ENCODE measurements at places on chromosomes 3 and 15.

DNA sequence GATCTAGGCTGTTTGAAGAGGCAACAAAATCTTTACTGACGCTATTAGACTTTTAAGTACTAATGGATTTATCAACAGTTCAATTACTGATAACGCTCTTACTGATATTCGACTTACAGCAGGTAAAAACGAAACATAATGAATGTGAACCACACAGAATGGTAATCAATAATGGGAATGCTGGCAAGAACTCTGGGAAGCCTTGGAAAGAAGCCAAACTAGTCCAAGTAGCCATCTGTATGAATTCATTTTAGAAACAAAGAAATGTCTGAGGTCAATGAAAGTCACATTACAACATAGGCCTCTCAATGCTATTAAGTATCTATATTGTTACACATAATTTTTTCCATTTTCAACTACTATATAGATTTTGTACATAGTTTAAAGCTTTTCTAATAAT is 130.0 kb downstream of the DMXL2 start:
- no peak for DNase-seq

- no peak for DNase-seq
Observed at GRCh38 chr3:172213904-172214303, 174.5 kb downstream of the FNDC3B start.

- DNase-seq: no peak
Observed at GRCh38 chr3:60669636-60670035, 581.6 kb downstream of the FHIT start.

GRCh38 chr3:42476225-42477125 is 26.0 kb upstream of the VIPR1 start:
- no peak for DNase-seq

DNA sequence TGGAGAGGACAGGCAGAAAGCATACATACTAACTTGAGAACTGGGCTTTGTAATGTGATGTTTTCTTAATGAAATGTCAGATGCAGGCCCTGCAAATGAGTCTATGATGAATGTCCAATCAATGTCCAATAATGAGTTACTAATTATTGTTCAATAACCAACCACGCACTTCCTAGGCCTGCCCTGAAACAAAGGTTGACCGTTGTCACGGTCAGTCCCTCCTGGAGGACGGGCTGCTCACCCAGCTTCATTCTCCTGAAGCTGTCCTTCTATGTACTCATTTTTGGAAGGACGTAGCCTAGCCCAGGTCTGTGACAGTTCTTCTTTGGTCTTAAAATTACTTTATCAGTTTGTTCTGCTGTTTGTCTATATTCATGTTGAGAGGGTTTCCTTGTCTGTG is 8.3 kb upstream of the PDIA5 start:
- no peak for DNase-seq

- no peak for DNase-seq
Observed at GRCh38 chr3:46888705-46889104, 11.2 kb downstream of the PTH1R start.

DNA sequence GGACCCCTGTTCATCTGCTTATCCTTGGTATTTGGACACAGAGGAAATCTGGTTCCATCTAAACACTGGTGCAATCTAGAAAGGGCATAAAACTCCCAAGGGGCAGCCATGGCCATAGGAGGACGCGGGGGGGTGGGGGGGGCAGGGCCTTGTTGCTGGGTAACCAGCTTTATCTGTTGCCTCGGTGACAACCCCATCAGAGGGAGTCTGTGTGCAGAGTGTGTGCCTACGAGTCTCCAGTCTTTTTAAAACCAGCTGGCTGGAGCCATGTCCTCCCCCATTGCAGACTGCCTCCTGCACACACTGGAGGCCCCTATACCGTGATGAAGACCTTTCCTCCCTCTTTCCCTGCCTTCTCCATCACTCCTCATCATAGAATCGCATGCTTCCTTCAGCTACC is 26.4 kb upstream of the CORO2B start:
- no peak for DNase-seq

- DNase-seq: peak; percentile 43
Observed at GRCh38 chr15:71707230-71708050, 102.9 kb upstream of the NR2E3 start.

- no peak for DNase-seq
Observed at GRCh38 chr3:183513046-183513706, 42.3 kb downstream of the KLHL6 start.

- peak; percentile 44 for DNase-seq
Observed at GRCh38 chr3:112811917-112812660, 34.6 kb downstream of the CD200R1L start.
